ENCODE measurements at places on chromosomes 6 and 20. TPM values are rescaled to one million over a fixed set of nuclear protein-coding genes. Genes with fewer than 3 reads are reported as not detected.

DNA sequence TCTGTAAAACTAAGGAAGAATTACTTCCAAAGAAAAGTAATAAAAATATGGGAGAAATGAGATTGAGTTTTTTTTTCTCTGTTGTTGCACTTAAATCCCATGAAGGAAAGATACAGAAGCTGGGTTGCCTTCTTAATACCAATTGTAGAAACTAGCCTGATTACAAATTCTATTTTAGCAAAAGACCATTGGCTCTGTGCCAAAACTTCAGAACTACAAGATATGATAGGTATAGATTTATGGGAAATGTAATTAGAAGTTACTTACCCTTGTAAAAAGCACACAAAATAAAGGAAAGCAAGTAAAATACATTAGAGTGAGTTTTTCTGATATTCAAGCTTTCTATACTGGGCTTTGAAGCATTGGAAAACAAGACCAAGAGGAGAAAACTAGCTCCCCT is 73.5 kb upstream of the SCGN start:
- no peak for DNase-seq

DNA sequence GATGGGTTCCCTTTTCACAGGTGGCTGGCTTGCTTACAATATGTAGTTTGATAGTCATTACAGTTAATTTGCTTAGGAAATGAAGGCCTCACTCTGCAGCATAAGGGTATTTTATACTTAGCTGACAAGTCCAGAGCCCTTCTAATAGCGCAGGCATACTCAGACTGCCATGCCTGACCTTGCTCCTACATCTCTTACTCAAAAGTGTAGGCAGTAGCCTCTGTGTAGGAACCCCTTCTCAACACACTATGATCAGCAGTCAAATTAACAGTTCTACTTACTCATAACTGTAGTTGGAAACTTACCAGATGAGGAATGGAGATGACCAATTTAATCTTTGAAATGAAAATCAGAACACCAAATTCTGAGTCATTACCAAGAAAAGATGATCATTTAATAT is 373.5 kb downstream of the TBC1D32 start:
- no peak for DNase-seq

DNA sequence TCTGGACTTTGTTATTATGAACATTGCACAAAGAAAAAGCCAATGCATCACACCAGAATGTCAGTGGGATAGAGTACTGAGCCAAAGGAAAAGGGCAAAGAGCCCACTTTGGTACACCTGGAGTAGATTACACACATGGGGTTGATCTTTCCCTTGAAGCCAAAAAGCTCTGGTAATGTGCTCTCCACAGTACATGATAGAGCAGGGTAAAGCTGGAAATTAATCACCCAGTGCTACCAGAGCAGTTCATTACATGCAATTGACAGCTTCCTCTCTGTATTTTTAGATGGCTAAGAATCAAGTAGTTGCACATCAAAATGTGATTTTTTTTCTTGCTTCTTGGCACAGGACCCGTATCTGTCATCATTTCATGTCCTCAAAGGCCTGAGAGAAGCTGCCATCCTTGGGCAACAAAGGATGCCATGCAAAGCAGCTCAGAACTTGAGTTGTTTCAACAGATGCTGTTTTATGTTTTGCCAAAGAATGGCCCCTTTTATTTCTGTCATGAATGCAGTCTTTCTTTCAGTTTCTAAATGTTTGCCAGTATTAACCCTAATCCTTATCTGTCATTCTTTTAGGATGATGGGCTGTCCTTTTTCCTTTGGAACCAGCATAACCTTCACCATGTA is 88.1 kb downstream of the HDGFL1 start:
- no peak for DNase-seq

- no peak for DNase-seq
Measured at GRCh38 chr6:15340775-15341174, 94.9 kb downstream of the JARID2 start.

DNA sequence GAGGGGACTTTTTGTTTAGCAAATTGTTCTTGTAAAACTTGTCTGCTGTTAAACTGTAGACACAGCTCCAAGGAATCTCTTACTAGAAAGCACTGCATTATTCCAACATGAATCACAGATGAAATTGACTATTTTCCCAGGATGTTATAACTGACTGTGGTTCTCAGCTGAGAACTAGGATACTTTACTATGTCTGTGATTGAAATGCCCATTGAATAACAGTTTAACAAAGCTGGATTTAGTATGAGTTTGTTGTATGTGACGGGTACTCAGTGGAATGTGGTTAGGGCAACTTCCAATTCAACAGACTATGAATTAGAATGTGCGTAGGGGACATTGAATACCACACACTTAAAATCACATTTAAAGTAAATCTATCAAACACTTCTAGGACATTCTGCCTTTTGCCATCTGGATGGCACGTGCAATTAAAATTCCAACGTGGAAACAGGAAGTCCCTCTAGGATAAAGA is 193.4 kb upstream of the PREP start:
- DNase-seq = peak; percentile 99

- DNase-seq = no peak
Measured at GRCh38 chr20:58008866-58009265, 219.6 kb downstream of the ANKRD60 start.

DNA sequence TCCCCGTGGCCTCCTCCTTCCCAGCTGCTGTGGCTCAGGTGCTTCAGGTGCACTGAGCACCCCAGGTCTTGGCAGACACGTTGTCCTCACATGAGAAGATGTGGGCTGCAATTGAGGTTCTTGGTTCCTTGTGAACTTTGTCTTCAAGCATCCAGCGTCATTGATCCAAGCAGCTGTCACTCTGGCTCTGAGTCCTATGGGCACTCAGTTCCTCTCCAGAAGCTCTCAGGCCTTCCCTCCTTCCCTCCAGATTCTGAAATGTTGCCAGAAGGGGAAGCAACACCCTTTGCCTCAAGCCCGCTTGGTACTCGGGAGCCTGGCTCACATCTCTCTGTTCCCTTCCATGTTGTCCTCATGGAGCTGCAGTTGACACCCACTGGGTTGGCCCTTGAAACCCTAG is 8.4 kb upstream of the MRGBP start:
- DNase-seq = no peak

- DNase-seq = no peak
Measured at GRCh38 chr20:49915118-49915379, 280 bp downstream of the SPATA2 start.

DNA sequence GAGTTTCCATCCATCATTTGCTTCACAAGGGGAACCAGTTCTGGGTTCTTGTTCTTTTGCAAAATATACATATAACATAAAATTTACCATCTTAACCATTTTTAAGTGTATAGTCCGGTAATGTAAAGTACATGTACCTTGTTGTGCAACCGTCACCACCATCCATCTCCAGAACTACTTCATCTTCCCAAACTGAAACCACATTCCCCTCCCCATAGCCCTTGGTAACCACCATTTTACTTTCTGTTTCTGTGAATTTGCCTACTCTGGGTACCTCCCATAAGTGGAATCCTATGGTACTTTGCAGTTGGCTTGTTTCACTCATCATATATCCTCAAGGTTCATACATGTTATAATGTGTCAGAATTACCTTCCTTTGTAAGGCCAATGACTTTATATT is 70.3 kb upstream of the DSP start:
- DNase-seq = no peak

GRCh38 chr6:41964201-41964887 is 22.7 kb upstream of the CCND3 start:
- no peak for DNase-seq

DNA sequence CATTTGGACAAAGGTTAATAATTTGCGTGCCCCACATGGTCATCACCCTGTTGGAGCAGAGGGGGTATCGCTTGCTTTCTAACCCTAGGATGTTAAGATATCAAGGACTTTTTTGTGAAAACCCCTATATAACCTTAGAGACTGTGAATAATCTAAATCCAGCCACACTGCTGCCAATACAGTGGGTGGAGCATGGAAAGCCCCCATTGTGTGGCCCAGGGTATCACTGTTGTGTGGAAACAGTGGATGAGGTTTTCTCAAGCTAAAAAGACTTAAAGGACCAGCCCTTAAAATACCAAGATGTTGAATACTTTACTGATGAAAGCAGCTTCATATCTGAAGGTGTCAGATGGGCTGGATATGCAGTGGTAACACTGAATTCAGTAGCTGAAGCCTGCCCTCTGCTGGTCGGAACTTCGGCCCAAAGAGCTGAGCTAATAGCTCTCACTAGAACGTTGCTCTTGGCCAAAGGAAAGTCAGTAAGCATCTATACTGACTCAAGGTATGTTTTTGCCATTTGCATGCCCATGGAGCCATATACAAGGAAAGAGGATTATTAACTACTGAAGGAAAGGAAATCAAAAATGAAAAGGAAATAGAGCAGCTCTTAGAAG is 695.2 kb downstream of the PHF3 start:
- DNase-seq = peak; percentile 77

- no peak for DNase-seq
Measured at GRCh38 chr20:5703681-5704101, 46.5 kb upstream of the SHLD1 start.

- DNase-seq = peak; percentile 84
Measured at GRCh38 chr6:45626087-45626891, 248.6 kb upstream of the SUPT3H start.

Gene LAMP5
- under 0.01 TPM for total RNA-seq

Gene IP6K3
- 0.18 TPM for total RNA-seq

Gene KCNK16
- total RNA-seq = not detected

Gene HLA-F
- total RNA-seq = not detected

Gene PRRT1
- not detected for total RNA-seq
